ENCODE measurements at places on chromosomes 6 and 20. TPM values are rescaled to one million over a fixed set of nuclear protein-coding genes. Genes with fewer than 3 reads are reported as not detected.

ZNF335 gene
- total RNA-seq: 7.6 TPM

NKAIN4 gene
- total RNA-seq: not detected

PAX1 gene
- total RNA-seq: not detected

SIRPB1 gene
- total RNA-seq: 1.7 TPM

CTAGE9 gene
- total RNA-seq: not detected

OLIG3 gene
- not detected for total RNA-seq

HLA-DQA1 gene
- total RNA-seq: not detected

PGC gene
- total RNA-seq: not detected

OR12D3 gene
- total RNA-seq: not detected

OTOR gene
- total RNA-seq: not detected

NKX2-2 gene
- total RNA-seq: not detected

TP53TG5 gene
- total RNA-seq: not detected

FAM217A gene
- not detected for total RNA-seq

ETV7 gene
- total RNA-seq: 1.6 TPM

PI3 gene
- not detected for total RNA-seq

DDO gene
- total RNA-seq: 0.44 TPM

LPIN3 gene
- total RNA-seq: 10.0 TPM

TBC1D32 gene
- 10.7 TPM for total RNA-seq

FGD2 gene
- not detected for total RNA-seq

NR2E1 gene
- not detected for total RNA-seq

SH3BGRL2 gene
- total RNA-seq: 1.8 TPM

ZNF133 gene
- total RNA-seq: 7.9 TPM

TPMT gene
- 5.8 TPM for total RNA-seq

COL9A3 gene
- 46.0 TPM for total RNA-seq

IRF4 gene
- total RNA-seq: not detected

CFAP206 gene
- 0.37 TPM for total RNA-seq

KCNK17 gene
- total RNA-seq: not detected

UBE3D gene
- total RNA-seq: 4.6 TPM

IMPG1 gene
- total RNA-seq: not detected

NRSN2 gene
- total RNA-seq: 38.8 TPM

CLPSL1 gene
- total RNA-seq: not detected

ADAM33 gene
- 14.1 TPM for total RNA-seq

SIRPA gene
- 21.4 TPM for total RNA-seq

Data from cardiac ventricle fibroblast (primary cell).